Fibroblast of lung (primary cell): ENCODE measurements at places on chromosomes 2 and 18. TPM values are rescaled to one million over a fixed set of nuclear protein-coding genes. Genes with fewer than 3 reads are reported as not detected.
A peak's percentile ranks its signal among the peaks of the same experiment; 100 is the strongest.

The GREB1L gene
- total RNA-seq = 0.26 and 0.33 TPM in 2 replicates

The DCDC2C gene
- not detected in 2 replicates for total RNA-seq

The C1D gene
- total RNA-seq = 21.3 and 28.8 TPM in 2 replicates

The RAB31 gene
- 26.2 and 29.6 TPM in 2 replicates for total RNA-seq

The C2orf72 gene
- 0.33 TPM in 1 of 2 replicates, not detected in the other for total RNA-seq

The SERPINB13 gene
- not detected in 2 replicates for total RNA-seq

GRCh38 chr2:109207176-109207575 is 78.2 kb downstream of the SH3RF3 start:
- no peak for DNase-seq

- DNase-seq = no peak
Observed at GRCh38 chr2:8189316-8189715, 492.5 kb upstream of the ID2 start.

DNA sequence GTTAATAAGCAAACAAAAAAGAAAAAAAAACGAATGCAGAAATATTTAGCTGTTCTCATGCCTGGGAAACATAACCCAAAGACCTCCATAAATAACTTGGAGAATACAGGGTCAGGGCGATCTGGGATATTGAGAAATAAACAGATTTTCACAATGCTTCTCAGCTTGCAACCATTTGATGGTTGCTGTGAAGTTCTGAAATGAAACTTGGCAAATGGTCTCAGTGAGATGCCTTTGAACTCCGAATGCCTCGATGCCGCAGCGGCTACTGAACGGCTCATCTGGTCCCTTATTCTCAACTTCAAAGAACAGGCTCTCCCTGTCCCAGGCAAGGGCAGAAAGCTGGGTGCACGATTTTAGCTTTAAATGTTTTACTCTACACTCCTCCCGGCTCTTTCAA is 78.1 kb downstream of the ZNF516 start:
- peak; percentile 89 for DNase-seq

DNA sequence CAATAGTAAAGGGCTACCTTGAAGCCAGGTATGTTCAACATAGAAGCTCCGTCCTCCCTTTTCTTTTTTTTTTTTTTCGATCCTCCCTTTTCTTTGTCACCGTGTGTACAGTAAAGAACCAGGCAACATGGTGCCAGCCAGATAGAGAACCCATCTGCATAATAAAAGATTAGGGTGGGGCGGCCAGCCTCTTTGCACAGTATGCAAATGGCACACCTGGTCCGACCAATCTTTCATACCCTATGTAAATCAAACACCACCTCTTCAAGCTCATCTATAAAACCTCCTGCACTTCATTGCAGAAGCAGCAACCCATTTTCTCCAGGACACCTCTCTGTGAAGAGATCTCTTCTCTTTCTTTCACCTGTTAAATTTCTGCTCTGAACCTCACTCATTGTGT is 7.3 kb upstream of the WDR33 start:
- no peak for DNase-seq

- DNase-seq = no peak
Observed at GRCh38 chr2:49111456-49111855, 42.9 kb downstream of the FSHR start.

GRCh38 chr18:3015204-3015592 is 2.3 kb upstream of the LPIN2 start:
- DNase-seq = peak; percentile 86

DNA sequence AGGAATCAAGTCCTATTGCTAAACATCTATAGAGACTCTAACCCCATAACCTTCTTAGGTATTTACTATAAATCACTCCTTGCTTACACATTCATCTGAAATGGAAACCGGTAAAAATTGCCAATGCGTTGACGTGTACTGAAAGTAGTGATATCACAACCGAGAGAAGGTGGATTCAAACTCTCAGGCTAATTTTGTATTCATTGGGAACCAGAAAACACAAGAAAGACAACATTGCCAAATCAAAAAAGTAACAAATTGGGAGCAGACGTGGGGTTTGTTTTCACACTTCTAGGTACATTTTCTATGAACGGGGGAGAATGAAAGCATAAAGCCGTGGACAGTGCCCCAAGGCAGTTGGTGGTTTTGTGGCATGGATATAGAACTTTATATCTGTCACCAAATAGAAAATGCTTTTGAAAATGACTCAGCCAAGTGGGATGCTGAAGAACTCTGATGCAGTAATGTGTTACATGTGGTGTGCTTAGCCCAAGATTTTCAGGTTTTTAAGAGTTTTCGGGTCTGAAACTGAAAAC is 155.1 kb upstream of the RASGRP3 start:
- DNase-seq = peak; percentile 83

GRCh38 chr2:67215214-67216055 is 181.7 kb upstream of the ETAA1 start:
- peak; percentile 56 for DNase-seq

- no peak for DNase-seq
Observed at GRCh38 chr2:129165006-129165405, 814.5 kb upstream of the RAB6C start.

GRCh38 chr2:106159866-106160785 is 34.0 kb downstream of the UXS1 start:
- no peak for DNase-seq

GRCh38 chr2:232385660-232386489 is 7.3 kb downstream of the ALPP start:
- DNase-seq = peak; percentile 46

DNA sequence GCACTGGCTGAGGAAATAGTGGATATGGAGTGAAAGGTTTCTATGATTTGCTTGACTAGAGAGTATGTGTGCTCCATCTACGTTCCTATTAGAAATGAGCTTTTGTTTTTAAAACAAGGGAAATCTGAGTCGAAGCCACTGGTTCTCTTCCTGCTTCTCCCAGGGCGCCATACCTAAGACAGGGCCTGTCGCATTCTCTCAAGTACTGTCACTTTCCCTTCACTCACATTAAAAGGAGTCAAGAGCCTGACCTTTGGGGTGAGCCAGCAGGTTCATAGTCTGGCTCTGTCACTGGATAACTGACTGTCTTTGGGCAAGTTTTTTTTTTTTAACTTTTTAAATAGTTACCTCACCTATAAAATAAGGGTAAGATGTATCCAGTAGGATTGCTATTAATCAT is 121.0 kb downstream of the MAP3K20 start:
- DNase-seq = no peak

DNA sequence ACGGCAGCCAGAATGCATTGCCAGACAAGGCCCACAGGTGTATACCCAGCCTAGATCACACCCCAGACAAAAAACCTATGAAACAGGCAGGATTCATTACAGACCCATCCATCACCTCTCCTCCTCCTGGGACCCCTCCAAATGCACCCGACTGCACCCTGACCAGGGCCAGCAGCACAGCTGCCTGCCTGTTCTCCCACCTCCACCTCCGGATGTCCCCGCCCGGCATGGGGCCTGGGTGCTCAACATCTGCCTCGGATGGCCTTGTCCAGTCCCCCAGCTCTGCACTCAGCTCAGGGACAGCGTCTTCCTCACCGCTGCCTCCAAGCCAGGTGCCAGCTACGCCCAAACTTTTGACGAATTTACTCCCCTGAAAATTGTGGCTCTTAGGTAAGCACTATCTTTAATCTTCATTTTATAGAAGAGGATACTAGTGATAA is 91.1 kb downstream of the TPO start:
- DNase-seq = no peak

- DNase-seq = no peak
Observed at GRCh38 chr2:238696786-238697185, 151.1 kb upstream of the TWIST2 start.

DNA sequence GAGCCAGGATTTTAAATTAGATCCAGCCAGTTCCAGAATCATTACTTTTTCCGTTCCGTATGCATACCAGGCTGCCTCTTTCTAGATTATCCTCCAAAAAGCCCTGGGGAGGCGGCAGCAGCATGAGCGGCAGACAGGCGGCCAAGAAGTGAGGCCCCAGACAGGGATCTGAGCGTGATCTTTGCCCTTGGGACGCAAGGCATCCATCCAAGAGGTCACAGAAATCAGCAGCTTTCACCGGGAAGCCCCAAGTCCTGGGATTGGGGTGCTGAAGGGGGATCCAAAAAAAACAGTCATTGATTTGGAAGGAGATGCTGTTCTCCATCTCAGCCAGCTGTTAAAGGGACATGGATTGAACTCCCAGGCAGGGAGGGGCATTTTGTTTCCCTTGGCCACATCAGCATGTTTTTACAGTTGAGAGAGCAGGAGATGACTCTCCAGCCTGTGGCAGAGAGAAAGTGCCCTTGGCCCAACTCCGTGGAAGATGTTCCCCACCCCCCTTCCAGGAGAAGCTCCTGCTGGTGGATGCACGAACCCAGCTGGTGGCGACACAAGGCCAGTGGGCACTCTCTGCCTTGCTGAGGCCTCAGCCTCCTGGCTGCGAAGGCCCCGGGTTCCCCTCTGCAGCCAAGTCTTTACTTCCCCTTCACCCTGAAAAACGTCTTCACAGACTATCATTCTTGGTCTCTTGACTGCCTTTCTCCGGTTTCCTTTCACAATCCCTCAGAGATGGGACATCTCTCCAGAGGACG is 265.6 kb downstream of the ANAPC1 start:
- DNase-seq = peak; percentile 13

- no peak for DNase-seq
Observed at GRCh38 chr2:231030725-231031124, 6.6 kb upstream of the C2orf72 start.

- DNase-seq = no peak
Observed at GRCh38 chr2:97739020-97739892, 25.9 kb downstream of the ZAP70 start.

- DNase-seq = no peak
Observed at GRCh38 chr2:103788951-103789350, 1027.1 kb downstream of the TMEM182 start.

GRCh38 chr2:147523415-147523814 is 321.4 kb upstream of the ACVR2A start:
- no peak for DNase-seq

GRCh38 chr2:160034396-160034795 is 28.0 kb downstream of the PLA2R1 start:
- no peak for DNase-seq

DNA sequence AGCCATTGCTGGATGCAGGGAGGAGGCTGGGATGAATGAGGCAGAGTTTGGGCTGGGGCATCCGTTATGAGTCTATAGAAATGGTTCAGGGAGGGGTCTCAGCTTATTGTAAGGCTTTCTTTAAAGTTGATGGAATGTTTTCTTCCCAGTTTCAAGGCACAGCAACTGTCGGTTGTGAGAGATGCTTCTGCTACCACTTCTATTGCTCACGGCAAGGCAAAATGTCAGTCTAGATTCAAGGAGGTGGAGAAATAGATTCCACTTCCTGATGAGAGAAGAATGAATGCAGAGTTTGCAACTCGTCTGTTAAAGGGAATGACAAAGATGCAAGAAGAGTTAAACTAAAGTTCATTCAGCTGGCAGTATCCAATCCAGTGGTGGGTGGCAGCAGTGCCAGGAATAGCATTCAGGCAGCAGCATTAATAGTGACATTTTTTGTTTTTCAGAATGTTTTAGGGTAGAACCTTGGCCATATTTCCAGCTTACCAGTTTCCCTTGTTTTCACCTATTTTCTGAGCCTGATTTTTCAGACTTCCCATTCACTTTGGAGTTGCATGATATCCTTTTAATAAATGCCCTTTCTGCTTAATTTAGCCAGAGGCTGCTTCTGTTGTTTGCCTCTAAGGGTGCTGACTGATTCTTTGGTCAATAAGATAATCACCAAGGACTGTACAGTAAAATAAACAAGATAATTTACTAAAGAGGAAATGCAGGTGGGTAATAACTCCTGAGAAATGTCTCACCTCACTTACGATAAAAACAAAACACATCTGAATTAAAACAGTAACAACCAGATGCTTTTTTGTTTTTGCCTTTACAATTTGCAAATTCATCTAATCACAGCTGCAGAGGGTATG is 138.4 kb downstream of the RPIA start:
- no peak for DNase-seq
